NAMALWA (cell line): ENCODE measurements at places on chromosomes 4 and X.

DNA sequence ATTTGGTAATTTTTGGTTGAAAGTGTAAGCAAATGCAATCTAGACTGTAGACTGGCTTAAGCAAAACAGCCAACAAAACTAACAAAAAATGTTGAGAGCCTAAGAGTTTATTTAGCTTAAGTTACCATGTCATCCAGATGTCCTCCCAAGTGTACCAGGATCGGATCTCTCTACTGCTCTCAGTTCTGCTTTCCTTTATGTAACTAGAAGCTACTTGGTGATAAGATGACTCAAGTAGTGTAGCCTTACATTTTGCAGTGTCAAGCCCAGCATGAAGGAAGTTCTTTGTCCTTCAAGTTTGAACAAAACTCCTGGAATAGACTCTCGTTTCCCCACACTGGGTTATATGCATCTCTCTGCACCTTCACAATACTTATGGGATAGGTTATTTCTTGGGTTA, 1500.0 kb downstream of the STIM2 start:
- DNase-seq: no peak

DNA sequence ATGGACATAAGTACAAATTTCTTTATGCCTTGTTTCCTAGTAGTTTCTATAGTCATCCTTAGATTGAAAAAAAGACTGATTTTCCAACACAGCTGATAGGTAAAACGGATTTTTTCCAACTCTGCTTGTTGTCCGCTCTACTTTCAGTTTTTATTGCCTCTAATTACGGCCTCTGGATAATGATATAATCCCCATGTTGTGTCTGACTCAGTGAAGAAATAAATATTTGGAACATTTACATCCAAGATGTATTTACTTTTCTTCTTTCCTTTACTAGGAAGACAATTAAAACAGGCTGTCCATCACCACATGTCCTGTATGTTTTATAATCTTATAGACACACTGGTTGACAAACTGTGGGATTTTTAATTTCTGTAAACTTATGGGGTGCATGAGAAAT, 6.8 kb upstream of the CXCL3 start:
- DNase-seq: no peak

GRCh38 chr4:40178672-40179071, 18.2 kb upstream of the RHOH start:
- DNase-seq: no peak

- DNase-seq: peak; percentile 6
These were observed 9.1 kb downstream of the SLIT2 start for GRCh38 chr4:20260821-20261220.

DNA sequence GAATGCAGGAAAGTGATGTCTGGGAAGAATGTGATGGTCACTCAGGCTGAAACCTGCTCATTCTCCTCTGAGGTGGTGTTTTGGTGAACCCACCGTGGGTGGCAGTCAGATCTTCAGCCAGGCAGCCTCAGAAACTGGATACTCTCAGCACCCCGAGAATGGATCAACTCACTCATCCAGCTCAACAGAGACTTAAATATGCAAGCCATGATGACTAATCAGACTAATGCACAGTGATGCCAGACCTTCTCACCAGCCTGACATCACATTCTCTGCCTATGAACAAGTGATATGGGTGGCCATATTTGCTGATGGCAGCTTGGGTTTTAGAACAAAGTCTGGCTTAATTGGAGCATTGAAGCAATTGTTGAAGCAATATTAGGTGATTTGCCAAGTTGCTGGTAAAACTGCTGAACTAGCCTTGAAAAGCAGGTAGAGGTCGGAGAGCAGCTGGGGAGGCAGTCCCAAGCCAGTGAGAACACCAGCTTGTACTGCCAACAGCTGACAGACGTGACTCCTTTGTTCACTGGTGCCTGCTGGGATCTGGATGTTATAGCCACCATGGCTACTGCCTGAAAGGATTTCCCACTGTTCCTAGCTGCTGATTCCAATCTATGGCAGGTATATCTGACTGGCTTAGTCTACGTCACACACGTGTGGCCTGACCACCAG, 608.1 kb downstream of the MID1IP1 start:
- no peak for DNase-seq

DNA sequence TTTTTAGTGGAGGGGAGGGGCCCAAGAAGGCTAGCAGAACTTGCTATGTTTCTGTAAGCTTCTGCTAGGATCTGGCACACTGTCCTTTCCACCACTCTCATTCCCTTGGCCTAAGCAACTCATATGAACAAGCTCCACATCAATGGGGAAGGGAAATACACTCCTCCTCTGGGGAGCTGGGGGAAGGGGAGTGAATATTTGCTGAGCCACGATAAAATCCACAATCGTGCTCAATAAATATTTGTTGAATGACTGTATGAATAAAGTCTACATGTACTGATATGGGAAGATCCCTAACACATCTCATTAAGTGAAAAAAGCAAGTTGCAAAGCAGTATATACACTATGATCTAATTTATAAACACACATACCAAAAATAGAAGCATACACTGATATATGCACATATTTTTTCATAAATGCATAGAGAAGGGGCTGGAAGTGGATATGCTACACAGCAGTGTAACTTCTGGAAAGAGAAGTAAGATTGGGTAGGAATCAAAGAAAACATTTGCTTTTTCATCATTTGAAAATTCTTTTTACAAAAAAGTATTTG, 95.8 kb upstream of the EFHC2 start:
- DNase-seq: no peak

DNA sequence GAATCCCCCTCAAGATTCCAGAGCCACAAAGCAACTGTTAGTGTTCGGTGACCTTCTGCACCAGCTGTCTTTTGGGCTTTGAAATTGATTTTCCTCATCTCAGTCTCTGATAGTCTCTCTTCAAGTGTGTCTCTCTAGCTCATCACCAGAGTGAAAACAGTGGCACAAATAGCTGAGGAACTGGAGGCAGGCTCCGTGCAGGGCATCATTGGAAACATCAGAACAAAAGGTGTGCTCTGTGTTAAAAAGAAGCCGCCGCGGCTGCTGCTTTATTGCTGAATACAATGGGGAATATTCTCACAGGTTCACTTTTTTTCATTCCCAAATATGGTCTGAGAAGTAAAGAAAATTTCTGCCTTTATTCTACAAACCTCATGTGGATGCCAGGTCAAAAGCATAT, 297.5 kb downstream of the DCTD start:
- DNase-seq: no peak

GRCh38 chr4:158071931-158072330, 100.9 kb downstream of the GASK1B start:
- no peak for DNase-seq

DNA sequence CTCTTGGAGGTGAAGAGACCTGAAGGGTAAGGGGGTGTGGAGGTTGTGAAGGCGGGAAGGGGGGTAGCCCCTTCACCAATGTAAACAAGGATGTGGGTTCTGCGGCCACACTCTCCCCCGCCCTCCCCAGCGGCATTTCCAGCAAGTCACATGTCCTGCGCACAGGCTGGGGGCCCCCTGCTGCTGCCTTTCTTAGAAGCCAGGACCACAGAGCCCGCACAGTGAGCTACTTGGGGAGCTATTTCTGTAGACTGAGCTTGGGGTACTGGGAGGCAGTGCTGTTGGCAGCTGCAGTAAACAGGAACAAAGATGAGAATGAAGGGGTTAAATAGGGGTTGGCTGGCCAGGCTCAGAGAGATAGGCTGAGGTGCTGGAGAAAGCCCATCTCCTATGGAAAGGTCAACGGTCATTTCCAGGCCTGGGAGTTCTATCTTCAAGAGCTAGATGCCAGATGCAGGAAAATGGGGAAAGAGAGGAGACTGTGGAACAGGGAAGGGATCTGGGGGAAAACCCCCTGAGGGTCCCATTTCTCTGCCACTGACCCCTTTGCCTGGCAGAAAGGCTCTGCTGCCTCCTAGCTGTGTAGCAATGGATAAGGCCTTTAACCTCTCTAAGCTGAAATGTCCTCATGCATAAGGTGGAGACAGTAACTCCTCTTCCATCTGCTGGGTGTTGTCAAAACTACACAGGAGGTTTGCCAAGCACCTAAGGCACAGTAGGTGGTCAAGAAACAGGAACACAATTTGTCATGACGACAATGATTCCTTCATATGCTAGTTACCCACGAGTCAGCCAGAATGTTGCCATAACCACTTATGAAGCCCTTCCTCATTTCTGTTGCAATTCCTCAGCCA, 18.5 kb upstream of the PIM2 start:
- peak; percentile 86 for DNase-seq

- no peak for DNase-seq
These were observed 74.0 kb downstream of the GASK1B start for GRCh38 chr4:158098802-158099201.

DNA sequence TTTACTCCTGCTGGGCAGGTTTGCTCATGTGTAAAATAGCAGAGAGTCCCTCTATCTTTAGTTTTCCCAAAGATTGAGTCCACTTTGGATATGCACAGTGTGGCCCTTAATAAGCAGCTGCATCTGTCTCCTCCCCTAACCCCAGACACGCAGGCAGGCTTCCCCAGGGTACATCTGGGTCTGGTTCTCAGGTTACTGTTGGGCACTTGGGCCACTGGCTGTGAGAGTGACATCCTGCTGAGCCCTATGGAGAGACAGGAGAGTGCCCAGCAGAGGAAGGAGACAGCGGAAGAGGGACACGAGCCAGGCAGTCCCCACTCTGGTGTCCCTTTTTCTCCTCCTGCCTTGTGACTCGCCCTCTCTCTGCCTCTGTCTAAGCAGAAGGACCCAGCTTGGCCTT, 16.0 kb downstream of the XK start:
- no peak for DNase-seq

- DNase-seq: peak; percentile 30
These were observed 269.6 kb downstream of the GBA3 start for GRCh38 chr4:22962295-22962694.

DNA sequence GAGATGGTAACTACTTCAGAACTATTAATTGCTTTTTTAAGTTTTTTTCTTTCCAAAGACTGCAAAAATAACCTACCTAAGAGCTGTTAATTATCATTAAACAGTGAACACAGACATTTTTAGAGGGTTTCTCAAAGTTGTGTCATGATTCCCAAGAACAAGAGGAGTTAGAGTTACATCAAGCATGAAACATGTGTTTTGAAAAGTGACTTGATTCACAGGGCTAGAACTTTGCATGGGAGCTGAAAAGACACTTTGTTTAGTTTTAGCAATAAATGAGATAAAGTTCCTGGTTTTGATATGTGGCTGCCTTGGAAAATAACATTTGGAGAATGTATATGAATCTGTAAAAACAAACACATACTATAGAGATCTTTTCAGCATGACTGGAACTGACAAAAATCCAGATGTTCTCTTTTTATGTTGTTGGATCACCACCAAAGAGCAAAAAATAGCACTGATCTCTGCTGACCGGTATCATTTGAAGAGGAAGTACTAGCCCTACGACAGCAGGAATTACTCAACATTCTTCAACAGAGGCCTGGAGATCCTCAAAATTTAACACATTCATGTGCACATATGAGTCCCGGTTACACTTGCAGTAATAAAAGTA, 173.0 kb upstream of the PCDH18 start:
- no peak for DNase-seq

DNA sequence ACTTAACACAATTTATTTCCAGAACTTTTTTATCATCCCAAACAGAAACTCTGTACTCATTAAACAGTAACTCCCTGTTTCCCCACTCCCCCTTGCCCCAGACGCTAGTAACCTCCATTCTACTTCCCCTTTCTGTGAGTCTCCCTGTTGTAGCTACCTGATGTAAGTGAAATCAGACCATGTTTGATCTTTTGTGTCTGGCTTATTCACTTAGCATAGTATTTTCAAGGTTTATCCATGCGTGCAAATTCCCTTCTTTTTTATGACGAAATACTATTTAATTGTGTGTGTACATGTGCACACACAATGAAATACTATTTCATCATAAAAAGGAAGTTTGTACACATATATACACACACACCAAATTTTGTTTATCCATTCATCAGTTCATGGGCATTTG, 5.2 kb downstream of the PKD2 start:
- DNase-seq: peak; percentile 48

DNA sequence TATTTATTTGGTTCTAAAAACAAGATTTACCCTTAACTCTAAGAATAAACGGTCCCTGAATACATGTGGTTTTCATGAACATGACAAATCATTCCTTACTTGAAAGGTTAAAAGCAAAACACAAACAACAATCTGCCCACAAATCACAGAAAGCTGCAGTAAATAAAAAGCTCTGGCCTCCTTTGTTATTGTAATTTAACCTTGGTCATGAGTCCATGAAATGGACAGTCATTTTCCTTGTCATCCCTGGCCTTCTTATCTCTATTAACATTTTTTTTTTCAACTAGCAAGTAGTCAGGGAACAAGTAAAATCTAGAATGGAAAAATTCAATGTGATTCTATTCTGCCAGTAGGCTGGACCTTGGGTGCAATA, 92.7 kb downstream of the SCD5 start:
- DNase-seq: no peak
